ENCODE measurements at places on chromosomes 7 and 10.
A peak's percentile ranks its signal among the peaks of the same experiment; 100 is the strongest.

GRCh38 chr7:69749372-69749979, 151.2 kb downstream of the AUTS2 start:
- no peak for DNase-seq

DNA sequence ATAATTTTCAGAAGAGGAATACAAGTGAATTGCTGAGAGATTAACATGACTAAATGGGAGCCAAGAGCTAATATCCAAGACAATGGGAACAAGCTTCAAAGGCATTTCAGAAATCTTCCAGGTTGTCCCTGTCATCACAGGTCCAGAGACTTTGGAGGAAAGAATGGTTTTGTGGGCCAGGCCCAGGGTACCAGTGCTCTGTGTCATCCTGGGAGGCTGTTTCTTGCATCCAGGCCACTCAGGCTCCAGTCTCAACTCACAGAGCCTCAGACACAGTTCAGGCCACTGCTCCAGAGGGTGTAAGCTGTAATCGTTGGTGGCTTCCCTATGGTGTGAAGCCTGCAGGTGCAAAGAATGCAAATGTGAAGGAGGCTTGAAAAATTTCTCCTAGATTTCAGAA, 170.4 kb upstream of the NRG3 start:
- DNase-seq = no peak

DNA sequence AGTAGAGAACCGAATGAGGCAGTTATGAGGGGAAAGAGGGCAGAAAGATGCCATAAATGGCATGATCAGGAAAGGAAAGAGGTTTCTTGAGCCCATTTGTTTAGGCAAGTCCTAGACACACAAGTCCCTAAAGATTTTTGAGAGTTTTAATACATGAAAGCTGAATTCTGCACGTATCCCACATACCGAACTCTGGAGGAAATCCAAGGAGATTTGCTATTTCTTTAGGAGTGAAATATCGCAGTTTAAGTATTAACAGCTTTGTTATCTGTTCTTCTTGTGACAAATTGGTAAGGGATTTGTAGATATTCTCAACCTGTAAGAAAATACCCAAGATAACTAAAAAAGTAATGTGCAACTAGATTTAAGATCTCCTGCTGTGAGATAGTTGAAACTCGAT, 23.7 kb upstream of the CUBN start:
- DNase-seq = no peak

GRCh38 chr7:69217516-69218350, 380.5 kb upstream of the AUTS2 start:
- DNase-seq = no peak

DNA sequence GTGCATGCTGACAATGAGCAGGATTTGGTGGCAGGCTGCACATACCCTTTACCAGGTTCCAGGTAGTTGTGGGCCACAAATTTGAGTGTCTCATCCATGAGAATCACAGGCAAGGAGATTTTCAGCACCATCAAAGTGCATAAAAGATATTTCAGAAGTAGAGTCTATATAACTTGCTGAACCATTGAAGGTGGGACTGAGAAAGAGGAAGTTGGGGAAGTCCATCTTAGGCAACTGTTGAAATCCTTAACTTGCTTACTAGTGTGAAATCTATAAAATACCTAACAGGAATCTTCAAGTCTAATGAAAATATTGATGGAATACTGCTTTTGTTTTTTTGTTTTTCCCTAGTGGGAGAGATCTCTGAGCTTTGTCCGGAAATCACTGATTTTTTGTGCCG, 325.1 kb upstream of the PLXDC2 start:
- peak; percentile 80 for DNase-seq

- DNase-seq = no peak
Observed at GRCh38 chr10:23754941-23755340, 316.1 kb downstream of the OTUD1 start.

DNA sequence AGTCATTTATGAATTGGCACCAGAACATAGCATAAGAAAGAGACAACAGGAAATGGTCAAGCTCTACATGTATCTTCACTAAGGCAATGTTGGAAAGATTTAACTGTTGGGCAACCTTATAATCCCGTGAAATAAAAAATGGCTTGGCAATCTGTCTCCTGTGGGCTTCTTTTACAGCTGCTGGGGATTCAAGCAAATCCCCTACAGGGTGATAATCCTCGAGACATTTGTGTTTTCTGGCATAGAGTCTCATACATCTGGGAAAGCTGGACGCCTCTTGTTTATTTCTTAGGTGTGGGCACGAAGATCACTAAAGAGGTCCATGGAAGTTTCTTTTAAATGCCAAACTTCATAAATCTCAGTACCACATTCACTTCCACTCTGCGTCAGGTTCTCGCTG, 82.2 kb upstream of the GPR141 start:
- no peak for DNase-seq

DNA sequence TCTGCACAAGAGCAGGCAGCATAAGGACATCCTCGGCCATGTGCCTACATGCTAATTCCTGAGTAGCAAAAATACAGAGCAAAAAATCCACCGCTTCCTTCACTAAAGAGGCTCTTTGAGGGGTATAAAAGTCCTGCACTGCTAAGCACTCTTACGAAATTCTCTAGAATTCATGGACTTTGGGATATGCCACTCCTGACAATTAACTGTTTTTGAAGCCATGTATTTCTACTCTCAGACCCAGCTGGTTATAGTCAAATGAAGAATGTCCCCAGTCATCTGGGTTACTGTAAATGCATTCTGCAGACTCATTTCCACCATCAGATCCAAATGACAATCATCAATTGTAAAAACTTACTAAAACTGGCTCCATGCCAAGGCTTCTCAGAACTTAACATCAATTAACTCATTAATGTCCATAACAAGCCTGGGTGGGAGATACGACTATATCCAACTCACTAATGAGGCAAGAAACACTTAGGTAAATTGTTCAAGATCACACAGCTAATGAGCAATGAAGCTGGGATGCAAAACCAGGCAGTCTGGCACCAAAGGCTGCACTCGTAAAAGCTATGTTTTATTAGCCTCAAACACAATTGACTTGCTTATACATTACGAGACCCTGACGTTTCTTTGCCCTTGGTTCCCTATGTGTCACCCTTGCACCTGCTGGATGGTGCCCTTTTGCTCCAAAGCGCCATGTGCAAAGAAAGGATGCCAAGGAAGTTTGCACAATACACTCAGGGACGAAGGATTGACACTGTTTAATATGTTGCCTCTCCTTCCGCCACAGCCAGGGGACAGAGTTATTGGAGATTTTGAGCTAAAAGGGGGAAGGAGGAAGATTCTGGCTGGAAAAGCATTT, 250.4 kb downstream of the ELMO1 start:
- DNase-seq = peak; percentile 63

GRCh38 chr7:77940647-77941046, 142.1 kb downstream of the PHTF2 start:
- DNase-seq = peak; percentile 32

- DNase-seq = no peak
Observed at GRCh38 chr10:119201233-119201632, 6.1 kb upstream of the GRK5 start.

DNA sequence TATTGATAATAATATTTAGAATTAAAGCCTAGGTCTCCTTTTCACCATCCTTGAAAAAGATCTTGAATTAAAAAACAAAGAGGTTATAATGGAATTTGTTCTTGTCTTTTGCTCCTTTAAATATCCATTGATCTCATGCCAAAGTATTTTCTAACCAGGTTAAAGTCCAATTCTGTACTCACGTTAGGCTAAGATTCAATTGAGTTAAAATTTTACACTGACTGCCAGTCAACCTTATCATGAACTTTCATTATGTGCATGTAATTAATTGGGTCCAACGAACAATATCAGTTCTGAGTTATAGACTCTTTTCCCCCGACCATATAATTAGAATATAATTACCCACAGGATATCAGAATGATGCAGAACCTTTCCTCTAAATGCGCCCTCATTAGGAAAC, 266.6 kb downstream of the DGKB start:
- no peak for DNase-seq

DNA sequence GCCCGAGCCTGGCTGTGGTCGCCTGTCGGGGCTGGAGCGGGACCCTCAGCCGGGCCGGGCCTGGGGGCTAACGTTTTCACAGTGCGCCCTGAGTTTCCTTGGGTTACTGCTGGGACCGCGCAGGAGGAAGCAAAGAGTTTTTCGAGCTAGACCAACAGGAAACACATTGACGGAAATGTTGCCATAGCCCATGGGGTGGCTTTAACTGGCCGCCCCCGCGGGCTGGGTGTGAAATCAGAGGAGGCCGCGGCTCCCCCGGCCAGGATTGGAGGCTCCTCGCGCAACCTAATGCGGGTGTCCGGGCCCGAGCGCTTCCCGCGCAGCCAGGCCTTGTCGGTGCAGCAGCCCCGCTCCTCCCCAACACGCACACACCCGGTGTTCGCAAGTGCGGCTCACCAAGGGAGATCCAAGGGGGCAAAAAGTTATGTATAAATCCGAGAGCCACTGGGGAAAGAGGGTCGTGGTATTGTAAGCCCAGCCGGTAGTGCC, 1.9 kb downstream of the HHEX start:
- peak; percentile 89 for DNase-seq

GRCh38 chr10:44922021-44922420, 10.9 kb downstream of the TMEM72 start:
- DNase-seq = no peak

- DNase-seq = no peak
Observed at GRCh38 chr7:40749877-40750276, 615.1 kb downstream of the SUGCT start.

DNA sequence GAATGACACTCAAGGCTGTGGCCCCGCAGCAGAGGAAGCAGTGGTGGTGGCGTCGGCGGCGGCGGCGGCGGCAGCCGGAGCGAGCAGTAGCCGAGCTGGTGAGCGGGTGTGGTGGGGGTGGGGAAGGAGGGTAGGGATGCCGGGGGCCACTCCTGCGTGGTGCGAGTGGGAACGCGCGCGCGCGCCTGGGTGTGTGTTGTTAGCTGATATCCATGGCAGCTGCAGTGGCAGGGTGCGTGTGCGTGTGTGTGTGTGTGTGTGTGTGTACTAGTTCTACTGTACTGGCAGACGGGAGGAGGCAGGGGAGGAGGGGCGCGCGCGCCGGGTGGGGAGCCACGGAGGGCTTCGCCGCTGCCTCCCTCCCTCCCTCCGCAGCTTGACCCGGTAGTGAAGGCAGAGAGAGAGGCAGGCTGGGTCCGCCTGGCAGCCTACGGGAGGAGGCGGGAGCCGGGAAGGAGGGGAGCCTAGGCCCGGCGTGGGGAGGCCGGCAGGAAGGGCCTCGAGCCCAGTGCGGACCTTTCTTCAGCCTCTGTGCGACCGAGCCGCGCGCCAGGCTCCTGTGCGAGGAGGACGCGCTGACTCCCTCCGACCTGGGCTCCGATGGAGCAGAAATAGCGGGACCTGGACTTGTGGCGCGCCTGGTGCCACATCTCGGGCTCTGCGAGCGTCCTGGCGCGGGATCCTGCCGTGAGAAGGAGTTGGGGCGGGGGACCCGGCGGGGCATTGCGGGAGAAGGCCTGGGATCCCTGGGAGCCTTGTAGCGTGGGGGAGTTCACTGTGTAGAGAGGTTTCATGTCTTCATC, at the start of gene MAGI2:
Gene MAGI2 (minus strand): TSS at position 110 of the 803 bp plus-strand sequence. CDS start 347 bp downstream, outside the sequence.
- DNase-seq = peak; percentile 90

DNA sequence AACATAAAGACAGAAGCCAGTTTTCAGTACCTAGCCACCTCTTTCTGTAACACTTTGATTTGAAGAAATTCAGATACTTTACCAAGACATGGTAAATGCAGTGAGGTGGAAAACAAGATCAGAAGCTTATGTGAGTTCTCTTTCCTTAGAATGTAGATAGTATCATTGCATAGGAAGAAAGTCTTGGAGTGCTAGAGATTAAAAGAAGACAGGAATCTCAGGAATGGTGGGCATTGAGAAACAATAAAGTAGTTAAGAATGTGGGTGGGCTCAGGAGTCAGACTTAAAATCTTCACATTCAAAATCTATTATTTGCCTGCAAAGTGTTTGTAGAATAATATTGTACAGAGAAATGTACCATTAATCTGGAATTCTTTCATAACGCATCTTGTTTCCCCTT, 58.9 kb downstream of the POLL start:
- no peak for DNase-seq

DNA sequence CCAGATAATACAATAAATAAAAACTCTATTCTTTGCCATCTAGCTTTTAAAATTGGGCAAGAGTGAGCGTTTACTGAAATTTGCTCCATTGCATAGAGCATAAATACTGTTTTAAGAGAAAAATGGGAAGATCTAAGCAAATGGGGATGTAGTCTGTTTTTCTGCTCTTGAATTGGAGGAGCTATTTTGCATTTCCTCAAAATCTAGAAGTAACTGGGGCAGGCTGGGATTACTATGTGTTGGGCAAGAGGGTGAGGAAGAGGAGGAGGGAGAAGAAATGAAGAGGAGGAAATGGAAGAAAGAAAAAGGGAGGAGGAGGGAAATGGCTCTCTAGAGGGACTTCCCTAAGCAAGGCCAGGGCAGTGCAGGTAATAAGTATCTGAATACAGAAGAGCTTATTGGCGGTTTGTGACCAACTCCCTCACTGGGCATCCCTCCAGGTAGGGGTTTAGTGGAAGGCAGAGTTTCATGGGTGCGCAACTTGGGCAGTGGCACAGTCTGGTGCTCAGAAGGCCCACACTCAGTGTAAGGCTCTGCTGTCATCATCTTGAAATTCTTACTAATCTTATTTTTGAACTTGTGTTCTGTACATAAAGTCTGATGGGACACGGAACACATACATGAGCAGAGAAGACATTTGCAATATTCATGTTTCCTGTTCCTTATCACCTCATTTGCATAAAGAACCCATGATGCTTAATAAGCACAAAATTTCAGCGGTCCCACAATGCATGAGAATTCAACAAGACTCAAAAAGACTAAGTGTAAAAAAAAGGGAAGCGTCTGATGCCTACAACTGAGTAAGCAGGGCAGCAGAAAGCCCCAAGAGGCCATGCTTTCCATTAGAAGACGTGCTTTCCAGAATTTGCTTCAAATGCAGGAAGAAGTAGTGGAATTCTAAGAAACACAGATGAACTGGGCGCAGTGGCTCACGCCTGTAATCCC, 116.9 kb downstream of the EVX1 start:
- no peak for DNase-seq

DNA sequence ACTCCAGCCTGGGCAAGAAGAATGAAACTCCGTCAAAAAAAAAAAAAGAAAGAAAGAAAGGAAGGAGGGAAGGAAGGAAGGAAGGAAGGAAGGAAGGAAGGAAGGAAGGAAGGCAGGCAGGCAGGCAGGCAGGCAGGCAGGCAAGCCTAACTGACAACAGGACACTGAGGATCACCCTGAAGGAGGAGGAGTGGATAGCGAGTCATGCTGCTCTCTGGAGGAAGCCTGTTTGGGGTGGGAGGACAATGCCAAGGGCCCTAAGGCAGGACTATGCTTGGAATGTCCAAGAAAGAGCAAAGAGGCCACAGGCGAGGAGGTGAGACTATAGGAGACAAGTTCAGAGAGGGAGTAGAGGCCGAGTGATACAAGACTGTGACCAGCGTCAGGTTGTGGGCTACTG, 107.0 kb upstream of the PARD3 start:
- DNase-seq = no peak

GRCh38 chr10:110398419-110399105, 93.8 kb upstream of the SMNDC1 start:
- DNase-seq = peak; percentile 78

DNA sequence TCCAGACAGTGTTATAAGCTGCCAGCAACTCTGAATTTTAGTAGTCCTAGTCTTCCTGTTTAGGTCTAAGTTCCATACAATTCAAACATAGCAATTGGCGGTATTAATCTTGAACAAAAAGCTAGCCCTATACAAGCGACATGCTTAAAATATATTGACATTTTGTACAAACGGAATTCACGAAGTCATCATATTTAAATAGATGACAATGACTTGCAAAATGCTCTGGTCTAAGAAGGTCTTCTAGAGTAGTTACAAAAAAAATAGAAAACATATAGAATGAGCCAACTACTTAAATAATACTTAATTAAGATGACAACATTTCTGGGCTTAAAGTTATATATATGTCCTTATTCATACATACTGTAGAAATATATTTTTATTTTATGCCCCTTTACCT, 446.6 kb downstream of the ANKRD7 start:
- DNase-seq = no peak

- no peak for DNase-seq
Observed at GRCh38 chr7:23093546-23093945, 12.0 kb upstream of the KLHL7 start.
